Fibroblast of the aortic adventitia (primary cell): ENCODE measurements at places on chromosomes 6 and 20. TPM values are rescaled to one million over a fixed set of nuclear protein-coding genes. Genes with fewer than 3 reads are reported as not detected.
A peak's percentile ranks its signal among the peaks of the same experiment; 100 is the strongest.

DNA sequence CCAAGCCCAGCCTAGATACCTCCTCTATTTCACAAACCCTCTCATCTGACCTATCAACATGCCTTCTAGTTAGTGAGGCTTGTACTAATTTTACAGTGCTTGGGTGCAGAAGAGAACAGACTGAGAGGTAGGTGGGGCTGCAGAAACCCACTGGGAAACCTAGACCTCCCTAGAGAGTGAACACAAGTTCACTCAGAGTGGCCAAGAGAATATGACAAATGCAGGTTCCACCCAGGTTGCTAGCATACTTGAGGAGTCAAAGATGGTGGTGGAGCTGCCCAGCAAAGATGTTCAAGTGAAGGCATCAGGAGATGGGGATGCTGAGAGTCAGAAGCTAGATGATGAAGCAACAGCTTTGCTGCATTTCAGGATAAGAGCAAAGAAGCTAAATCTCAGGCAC is 337.0 kb downstream of the PTPRT start:
- no peak for DNase-seq

DNA sequence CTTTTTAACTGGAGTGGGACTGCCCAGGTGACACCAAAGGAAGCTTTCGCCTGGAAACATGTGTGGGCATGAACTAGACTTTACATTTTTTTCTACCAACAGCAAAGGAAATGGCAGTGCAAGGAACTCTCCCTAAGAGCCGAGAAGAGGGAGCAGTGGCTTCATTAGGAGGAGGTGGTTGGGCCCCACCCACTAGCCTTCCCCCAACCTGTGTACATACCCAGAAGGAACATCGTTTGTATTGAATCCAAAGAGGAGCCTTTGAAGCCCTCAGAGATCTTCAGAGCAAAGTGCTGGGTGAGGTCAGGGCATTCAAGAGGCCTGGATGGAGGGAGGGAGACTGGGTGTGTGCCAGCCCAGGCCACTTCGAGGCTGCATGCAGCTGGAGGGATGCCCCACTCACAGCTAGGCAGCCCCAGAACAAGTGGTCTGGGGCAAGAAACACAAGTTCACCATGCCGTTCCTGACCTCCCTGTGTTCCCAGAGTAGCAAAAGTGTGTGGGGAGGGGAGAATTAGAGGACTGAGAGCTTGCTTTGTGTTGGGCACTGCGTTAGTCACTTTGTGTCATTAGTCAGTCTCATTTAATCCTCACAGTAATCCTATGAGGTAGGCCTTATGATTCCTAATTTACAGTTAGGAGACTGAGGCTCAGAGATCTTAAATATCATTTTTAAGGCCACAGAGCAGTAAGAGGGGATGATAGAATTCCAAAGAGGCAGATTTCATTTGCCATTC is 191.6 kb upstream of the SUPT3H start:
- DNase-seq, result no peak

- DNase-seq, result peak; percentile 22
Measured at GRCh38 chr6:81169166-81169565, 583.3 kb downstream of the TENT5A start.

- DNase-seq, result no peak
Measured at GRCh38 chr6:49782293-49782692, 4.8 kb downstream of the PGK2 start.

DNA sequence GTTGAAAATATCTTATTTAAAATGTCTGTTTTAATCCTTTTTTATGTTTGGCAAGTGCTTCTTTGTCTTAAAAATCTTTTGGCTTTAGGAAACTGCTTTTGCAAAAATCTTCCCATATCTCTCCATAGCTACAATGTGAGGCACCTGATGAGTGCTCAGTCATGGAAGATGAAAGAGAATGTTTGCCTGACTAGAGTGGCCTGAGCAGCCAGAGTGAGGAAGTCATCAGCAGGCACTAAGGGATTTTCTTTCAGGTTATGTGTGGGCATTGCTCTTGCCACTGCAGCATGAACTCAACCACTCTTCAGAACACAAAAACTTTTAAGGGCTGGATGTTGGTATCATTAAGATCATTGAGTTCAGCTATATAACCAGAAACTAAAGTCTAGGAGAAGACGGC is 47.9 kb downstream of the AKIRIN2 start:
- DNase-seq, result no peak

- no peak for DNase-seq
Measured at GRCh38 chr6:44850312-44850711, 462.8 kb downstream of the CDC5L start.

DNA sequence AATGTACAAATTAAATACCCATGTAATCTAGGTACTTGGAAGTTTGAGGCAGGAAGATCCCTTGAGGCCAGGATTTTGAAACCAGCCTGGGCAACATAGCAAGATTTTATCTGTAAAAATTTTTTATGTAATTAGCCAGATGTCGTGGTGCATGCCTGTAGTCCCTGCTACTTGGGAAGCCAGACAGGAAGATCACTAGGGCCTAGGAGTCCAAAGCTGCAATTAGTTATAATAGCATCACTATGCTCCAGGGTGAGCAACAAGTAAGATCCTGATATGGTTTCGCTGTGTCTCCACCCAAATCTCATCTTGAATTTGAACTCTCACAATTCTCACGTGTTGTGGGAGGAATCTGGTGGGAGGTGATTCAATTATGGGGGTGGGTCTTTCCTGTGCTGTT is 535.8 kb downstream of the TENT5A start:
- peak; percentile 2 for DNase-seq

- DNase-seq, result no peak
Measured at GRCh38 chr6:13531956-13532355, 42.4 kb upstream of the SIRT5 start.

GRCh38 chr6:118996289-118996820 is 61.4 kb upstream of the MCM9 start:
- DNase-seq, result no peak

DNA sequence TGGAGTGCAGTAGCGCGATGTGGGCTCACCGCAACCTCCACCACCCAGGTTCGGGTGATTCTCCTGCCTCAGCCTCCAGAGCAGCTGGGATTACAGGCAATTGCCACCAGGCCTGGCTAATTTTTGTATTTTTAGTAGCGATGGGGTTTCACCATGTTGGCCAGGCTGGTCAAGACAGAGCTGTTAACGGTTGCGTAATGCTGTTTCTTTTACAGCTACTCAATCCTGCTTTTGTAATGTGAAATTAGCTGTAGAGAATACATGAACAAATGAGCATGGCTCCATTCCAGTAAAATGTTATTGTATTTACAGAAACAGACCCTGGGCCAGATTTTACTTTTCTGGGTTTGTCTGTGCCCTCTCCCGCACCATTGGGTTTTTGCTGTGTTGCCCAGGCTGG is 1.9 kb downstream of the PNLDC1 start:
- DNase-seq, result no peak

DNA sequence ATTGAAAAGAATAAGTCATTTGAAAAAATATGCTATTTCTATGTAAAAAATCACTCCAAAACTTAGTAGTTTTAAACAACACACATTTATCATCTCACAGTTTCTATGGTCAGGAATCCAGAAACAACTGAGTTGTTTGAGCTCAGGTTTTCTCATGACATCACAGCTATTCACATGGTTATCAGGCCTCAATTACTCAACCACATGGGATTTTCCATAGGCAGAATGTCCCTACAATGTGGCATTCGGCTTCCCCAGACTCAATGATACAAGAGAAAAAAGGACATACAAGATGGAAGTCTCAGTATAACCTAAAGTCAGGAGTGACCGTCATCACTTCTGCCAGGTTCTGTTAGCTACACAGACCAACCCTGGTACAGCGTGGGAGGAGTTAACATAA is 3.4 kb upstream of the SLC35D3 start:
- no peak for DNase-seq

DNA sequence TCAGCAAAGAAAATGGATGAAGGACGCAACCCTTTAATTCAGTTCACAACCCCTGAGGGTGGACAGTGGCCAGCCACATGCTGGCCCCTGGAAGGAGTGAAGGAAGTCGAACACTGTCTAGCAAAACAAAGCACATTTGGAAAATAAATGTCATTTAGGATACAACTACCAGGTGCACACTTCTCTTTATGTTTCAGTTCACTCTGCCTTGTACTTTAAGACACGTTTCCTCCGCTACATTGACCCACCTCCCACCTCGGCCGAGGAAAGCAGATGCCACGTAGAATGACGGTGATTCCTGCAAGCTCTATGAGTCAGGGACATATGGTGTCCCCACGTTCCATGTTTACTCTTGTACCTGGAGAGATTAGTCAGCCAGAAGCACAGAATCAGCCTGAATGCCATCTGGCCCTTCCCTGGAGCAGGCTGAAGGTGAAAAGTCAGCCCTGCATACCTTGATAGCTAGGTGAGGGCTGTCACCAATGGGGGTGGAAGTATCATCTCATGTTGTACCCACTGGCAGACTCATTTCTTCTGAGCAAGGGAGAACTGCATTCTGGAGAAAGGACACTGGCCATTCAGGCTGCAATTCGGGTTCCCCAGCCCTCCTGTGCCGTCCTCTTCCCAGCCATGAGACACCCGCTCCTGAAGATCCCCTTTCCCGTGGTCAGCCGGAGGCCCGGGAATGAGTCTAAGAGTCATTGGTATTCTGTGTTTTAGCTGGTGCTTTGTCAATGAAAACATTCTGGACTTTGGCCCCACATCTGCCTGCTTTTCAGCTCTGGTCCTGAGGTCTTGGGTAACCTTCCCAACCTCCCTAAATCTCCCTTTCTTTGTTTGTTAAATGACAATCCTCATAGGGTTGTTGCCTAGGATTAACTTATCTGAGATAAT is 60.6 kb downstream of the FOXA2 start:
- no peak for DNase-seq

- no peak for DNase-seq
Measured at GRCh38 chr6:33088258-33088930, 12.6 kb downstream of the HLA-DPB1 start.

- DNase-seq, result peak; percentile 40
Measured at GRCh38 chr6:155126727-155127439, 131.8 kb downstream of the TIAM2 start.

- no peak for DNase-seq
Measured at GRCh38 chr20:23192469-23192868, 106.3 kb upstream of the CD93 start.

- no peak for DNase-seq
Measured at GRCh38 chr20:58976061-58976730, 4.9 kb upstream of the NELFCD start.

DNA sequence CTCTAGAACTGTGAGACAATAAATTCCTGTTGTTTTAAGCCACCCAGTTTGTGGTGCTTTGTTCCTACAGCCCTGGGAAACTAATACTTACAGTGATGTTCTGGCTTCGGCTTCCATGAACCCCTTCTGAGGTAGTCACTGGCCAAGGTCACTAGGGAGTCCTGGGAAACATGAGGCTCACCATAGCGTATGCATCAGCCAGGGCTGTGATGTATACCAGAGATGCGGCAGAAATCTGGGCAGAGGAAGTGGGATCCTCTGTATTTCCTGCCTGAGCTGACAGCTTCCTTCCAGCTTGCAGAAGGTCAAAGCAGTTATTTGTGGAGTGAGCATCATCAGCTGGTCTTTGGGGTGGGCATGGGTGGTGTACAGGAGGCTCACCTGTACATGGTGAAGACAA is 27.9 kb downstream of the KAT14 start:
- no peak for DNase-seq

GRCh38 chr6:144215402-144215931 is 65.2 kb downstream of the STX11 start:
- DNase-seq, result peak; percentile 46

DNA sequence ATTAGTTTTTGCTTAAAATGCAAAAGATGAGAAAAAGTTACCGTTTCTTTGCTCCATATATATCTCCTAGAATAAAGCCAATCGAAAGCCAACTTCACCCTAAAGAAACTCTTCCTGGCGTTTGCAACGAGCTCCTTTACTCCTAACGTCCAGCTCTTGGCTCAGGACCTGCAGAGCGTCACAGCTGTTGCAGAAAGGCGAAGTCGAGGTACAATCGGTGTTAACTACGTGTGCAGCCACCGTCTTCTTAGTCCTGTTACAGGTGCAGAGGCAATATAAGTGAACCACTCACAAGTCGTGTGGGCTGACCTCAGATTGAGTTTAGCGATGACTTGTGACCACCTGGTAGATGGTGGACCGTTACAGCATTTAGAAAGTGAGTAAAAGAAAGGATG is 113.1 kb downstream of the TRIM27 start:
- DNase-seq, result no peak

- no peak for DNase-seq
Measured at GRCh38 chr20:40782043-40782368, 93.0 kb upstream of the MAFB start.

DNA sequence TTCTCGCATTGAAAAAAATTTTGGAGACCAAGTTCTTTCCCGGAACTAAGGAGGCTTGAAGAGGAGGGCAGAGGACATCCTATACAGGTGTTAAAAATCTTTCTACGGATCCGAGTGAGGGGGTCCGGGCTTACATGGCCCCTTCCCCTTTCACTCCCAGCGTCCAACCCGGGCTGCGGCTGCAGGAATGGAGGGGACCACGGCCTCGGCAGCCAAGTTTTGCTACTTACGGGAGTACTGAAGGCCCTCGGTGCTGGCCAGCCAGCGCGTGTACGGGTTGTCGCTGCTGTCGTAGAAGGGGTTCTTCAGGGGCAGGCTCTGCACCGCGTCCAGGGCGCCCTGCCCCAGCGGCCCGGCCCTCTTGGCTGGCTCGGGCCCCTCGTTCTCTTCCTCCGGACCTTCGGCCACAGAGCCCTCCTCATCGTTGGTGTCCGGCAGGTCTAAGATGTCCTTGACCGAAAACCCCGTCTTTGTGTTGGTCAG is 642 bp downstream of the NKX2-2 start:
- DNase-seq, result no peak

DNA sequence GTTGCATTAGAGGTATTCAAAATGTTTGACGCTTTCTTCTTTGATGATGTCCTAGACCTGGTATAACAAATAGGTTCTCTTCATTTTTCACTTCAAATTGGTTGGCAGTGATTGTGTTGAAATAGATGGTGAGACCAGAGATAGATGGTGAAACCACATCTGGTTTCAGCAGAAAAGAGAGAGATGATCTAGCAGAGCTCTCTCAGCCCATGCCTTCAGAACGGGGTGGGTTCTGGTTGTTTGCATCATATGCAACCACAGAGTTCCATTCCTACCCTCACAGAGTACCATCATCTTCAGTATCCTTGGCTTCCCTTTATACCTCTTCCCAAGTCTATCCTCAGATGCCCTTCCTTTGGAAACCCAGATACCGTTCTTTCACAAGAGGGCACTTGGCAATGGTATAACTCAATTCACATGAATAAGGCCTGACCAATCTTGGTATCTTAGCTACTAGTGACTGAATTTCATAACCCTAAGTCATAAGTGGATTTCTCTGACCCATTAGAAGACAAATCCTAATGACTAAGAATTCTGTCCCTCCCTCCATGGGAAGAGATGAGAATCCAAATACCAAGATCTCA is 93.7 kb downstream of the UBE3D start:
- DNase-seq, result no peak

Gene LAMA2
- total RNA-seq, result 99.1 and 103 TPM in 2 replicates

Gene MMP24
- 0.16 and 0.81 TPM in 2 replicates for total RNA-seq

Gene RIPOR3
- total RNA-seq, result 1.6 and 6.5 TPM in 2 replicates

Gene ETV7
- total RNA-seq, result 0.09 TPM in 1 of 2 replicates, not detected in the other

Gene HCRTR2
- total RNA-seq, result not detected in 2 replicates

Gene TUBB1
- not detected in 2 replicates for total RNA-seq

Gene BPIFB3
- not detected in 2 replicates for total RNA-seq

Gene BAG2
- total RNA-seq, result 8.2 and 24.1 TPM in 2 replicates

Gene PPP1R3D
- total RNA-seq, result 4.8 and 5.6 TPM in 2 replicates

Gene CST4
- not detected in 2 replicates for total RNA-seq
